T-helper 1 cell (primary cell): ENCODE measurements at places on chromosomes 1 and 21.

- DNase-seq, result no peak
These were observed 47.6 kb upstream of the GJA5 start for GRCh38 chr1:147808025-147808424.

DNA sequence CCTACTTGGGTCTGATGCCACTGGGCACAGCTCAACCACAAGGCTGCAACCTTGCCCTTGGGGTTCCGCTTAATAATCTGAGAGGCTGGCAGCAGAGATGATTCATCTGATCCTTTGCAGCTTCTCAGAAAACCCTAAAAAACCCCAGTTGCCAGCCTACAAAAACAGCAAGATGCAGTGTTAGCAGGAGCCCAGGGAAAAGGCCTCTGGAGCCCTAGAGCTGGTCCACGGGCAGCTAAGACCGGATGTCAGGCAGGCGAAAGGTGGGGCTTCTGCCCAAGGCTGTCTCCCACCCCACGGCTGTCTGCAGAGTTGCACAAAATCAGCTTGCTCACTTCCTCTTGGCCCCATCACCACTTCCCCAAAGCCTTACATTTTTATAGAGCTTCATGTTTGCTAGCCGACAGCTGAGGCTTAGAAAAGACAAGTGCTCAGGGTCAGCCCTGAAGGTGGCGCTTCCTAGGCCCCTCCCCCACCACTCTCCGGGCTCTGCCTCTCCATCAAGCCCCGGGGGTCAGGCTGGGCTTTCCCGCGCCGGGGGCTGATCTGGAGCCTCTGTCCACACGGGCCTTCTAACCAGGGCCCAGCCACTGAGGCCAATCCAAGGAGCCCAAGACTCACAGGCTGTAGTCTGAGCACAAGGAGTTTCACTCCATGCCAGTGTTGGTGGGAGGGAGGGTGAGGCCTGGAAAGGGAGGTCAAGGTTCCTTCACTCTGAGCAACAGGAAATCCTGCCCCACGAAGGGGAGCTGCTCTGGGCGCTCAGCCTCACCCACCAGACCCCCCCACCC is 4.2 kb upstream of the ADORA3 start:
- DNase-seq, result no peak

GRCh38 chr1:89460325-89460724 is 64.3 kb upstream of the LRRC8B start:
- no peak for DNase-seq

DNA sequence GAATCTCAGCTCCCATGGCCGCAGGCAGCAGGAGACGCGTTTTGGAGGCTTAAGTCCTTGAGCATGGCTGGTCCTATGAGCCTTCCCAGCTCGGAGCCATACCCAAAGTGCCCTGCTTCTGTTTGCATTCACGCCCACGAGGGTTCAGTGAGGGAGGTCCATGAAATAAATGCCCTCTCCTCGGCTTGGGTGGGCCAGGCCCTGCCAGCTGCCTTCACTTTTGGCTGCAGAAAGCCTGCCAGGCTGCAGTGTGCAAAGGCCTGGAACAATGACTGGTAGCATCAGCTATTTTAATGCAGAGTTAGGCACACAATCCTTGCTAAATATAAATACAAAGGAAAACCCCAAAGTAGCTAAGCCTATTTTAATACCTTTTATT is 49.4 kb downstream of the H3-3A start:
- DNase-seq, result no peak

DNA sequence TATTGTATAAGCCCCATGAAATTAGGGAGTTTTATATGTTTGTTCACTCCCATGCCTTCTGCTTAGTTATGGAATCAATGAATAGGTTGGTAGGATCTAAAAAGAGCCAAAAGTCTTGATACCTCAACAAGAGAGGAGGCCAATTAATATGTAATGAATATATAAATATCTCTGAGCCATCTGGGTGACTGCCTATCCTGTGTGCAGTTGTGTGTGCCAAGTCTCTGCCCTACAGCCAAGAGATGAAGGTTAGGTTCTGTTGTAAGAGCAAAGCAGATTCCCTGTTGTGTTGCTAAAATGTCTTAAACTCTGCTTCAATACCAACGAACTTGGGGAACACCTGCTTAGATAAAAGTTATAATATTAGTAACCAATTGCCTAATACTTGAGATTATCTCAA is 61.8 kb upstream of the GORAB start:
- DNase-seq, result no peak

- DNase-seq, result peak; percentile 73
These were observed at the start of gene OSCP1 for GRCh38 chr1:36450270-36450918. OSCP1 (minus strand) TSS chr1:36450451; CDS start chr1:36450369, 82 bp downstream.

DNA sequence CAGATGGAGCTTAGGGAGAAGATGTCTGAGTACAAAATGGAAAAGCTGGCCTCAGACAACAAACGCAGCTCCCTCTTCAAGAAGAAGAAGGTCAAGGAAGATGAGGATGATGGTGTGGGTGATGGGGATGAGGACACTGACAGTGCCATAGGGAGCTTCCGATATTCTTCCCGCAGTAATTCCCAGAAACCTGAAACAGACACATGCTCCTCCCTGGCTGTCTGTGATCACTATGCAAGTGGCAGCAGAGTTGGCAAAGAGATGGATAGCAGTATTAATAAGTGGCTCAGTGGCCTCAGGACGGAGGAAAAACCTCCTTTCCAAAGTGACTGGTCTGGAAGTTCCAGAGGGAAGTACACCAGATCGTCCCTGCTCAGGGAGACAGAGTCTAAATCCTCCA is 33.8 kb downstream of the STYXL2 start:
- DNase-seq, result no peak
